Stimulated activated CD8-positive, alpha-beta memory T cell treated with anti-CD3 and anti-CD28 coated beads, Interleukin-4, amount 100 ng/mL, for 1 hour (primary cell): ENCODE measurements at places on chromosomes 2 and 18.
A peak's percentile ranks its signal among the peaks of the same experiment; 100 is the strongest.

DNA sequence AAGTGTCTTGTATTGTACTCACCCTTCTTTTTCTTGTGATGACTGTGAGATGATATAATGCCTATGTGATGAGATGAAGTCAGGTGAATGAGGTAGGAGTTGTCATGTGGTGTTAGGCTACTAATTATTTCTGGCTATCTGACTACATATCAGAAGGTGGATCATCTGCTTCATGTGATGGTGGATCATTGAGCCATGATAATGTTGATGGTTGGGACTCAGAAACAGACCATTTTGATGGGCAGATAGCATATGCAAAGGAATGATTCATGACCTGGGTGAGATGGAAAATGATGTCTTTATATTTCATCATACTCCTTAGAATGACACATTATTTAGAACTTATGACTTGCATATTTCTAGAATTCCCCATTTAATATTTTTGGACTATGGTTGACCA lies 19.5 kb downstream of the ANKRD30B start:
- no peak for DNase-seq

DNA sequence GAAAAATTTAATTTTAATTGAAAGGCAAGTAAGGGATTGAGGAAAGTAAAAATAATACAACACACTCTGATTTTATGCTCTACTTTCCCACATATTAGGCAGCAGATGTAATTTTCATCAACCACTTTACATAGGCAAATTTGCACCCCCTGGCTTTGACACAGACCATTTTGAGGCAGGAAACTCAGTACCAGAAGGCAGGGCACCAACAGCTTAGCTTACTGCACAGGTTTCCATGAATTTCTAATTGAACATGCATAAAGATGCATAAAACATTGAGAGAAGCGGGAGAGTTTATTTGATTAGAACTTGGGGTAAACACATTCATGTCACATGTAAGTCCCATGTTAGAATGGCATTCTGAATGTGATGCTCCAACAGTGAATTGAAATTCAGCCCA lies 171.9 kb downstream of the PID1 start:
- no peak for DNase-seq

- DNase-seq: no peak
Observed at GRCh38 chr18:74796841-74797576, 199.3 kb downstream of the ZNF407 start.

GRCh38 chr2:138078153-138078552 lies 113.9 kb downstream of the HNMT start:
- no peak for DNase-seq

GRCh38 chr2:222706616-222707015 lies 35.2 kb downstream of the MOGAT1 start:
- no peak for DNase-seq

DNA sequence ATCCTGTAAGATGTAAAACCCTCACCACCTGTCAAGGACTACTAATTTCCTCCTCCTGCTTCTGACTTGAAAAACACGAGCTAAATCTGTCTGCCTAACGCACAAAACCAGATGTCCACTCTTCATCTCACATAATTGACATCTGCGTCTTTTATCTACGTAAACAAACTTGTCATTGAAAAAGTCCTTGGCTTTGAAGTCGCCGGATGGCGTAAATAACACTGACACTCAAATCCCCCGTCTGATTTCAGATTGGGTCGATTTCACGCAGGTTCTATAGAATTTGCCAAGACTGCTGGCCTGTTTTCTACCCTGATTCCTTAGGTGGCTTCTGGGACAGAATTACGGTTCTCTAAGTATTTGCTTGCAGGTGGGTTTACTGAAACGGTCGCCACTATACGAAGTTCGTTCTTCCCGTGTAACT lies 539 bp upstream of the MOB4 start:
- no peak for DNase-seq

- DNase-seq: peak; percentile 24
Observed at GRCh38 chr2:19863303-19864041, 38.3 kb downstream of the TTC32 start.

DNA sequence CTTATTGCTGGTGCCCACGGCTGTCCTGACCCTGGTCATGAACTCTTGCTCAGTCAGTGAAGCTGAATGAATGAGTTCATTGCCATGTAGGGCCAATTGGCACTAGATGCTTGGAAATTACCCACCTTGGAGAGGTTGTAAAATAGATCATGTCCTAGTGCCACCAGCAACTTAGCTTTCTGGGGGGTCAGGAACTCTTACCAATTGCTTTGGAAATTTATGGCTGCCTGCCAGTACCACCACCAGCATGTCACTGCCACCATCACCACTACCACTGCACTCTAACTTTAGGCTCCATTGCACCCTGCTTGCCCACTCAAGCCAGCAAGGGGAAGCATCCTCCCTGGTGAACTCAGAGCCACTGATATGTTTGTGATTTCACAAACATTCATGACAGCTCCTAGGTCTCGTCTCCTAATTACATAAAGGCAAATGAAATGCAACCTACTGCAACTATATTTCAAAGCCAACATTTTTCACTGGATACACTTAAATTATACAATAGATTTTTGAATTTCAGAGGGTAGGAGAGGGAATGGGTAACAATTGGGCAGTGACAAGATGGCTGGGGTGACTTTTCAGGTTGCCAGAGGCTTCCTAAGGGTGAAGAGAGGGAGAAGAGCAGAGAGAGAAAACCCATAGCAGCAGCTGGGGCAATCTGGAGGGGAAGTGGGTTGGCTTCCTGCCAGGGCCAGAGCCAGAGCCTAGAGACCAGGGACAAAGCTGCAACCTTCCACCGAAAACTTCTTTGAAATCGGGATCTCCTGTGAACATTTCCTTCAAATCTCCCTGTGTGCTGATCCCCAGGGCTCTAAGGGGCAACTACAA lies 3.5 kb upstream of the EMILIN1 start:
- no peak for DNase-seq

DNA sequence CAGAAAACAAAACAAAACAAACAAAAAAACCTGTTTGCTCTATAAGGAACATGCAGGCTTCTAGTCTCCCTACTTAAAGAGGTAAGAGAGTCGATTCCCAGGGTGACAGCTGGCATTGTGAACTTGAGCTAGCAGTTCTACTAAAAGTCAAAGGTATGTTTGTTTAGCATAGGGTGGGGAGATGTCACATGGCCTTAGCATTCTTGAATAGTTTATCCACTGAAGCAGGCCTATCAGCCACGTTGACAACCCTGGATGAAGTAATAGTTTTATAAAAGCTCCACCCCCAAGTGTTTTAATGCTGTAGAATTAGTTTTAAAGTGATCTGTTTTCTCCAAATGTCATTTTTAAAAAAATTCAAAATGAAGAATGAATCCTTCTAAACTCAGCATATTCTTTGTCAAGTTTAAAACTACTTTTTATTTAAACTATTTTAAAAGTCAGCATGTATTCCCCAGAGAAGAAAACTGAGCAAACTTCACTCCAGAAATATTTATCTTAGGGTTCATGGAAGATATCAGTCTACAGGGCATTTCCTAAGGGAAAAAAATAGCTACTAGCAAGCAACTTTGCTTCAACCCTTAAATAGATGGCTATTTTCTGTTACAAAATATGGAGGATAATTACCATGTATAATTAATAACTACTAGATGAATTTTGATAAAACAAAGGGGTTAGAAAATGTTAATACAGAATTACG lies 1.7 kb downstream of the MYOM1 start:
- DNase-seq: no peak

- DNase-seq: no peak
Observed at GRCh38 chr2:101361522-101361921, 25.8 kb downstream of the CREG2 start.

DNA sequence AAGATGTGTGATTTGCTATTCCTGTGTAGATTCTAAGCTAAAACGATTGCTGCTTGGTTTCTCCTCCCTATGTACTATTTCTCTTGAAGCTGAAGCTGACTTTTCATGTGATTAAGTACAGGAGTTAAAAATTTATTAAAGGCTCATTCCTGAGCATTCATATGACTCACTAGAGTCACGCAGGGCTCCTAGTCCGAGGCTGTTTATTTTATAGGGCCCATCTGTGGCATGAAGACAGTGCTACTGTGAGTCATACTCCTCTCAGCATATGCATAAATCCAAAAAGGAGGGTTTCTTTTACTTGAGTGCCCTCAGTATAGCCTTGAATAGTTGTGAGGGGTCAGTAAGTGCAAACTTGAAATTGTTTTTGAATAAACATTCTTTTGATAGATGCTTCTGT lies 378.8 kb downstream of the PTPRM start:
- DNase-seq: no peak

- no peak for DNase-seq
Observed at GRCh38 chr18:60246606-60247005, 126.0 kb downstream of the MC4R start.

DNA sequence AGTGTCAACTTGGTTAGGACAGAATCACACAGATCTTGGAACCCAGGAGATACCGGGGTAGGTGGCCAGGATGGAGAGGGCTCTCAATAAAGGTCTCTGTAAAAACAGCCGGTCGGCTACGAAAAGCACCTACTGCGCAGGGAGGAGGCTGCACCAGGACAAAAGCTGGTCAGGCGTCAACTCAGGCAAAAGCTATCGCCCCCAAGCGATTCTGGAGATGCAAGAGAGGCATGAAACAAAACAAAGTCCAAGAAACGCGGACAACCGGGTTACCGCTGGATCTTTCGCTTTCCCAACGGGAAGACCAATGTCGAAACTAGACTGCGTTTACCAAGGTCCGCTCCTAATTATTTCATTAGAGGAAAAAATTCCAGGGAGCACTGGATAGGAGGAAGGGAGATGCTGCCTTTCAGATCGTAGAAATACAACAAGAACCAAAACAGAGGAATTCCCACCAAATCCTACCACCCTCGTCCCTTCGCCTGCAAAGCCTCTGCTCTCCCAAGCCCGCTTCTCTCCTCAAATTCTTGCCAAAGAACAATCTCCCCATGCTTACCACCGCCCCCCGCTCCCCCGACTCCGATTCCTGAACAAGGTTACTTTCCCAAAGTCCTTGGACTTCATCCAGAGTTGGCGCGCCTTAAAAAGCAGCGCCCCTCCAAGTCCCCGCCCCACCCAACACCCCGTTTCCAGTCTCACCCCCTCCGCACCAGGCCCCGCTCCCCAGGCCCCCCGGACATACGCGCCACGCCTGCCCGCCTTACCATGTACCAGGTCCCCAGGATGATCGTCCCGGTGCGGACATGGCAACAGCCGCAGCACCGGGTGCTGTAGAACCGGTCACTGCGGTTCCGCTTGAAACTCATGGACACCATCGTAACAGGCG lies 539 bp downstream of the LAPTM4A start:
- no peak for DNase-seq

- no peak for DNase-seq
Observed at GRCh38 chr2:2707206-2707991, 376.3 kb upstream of the MYT1L start.

DNA sequence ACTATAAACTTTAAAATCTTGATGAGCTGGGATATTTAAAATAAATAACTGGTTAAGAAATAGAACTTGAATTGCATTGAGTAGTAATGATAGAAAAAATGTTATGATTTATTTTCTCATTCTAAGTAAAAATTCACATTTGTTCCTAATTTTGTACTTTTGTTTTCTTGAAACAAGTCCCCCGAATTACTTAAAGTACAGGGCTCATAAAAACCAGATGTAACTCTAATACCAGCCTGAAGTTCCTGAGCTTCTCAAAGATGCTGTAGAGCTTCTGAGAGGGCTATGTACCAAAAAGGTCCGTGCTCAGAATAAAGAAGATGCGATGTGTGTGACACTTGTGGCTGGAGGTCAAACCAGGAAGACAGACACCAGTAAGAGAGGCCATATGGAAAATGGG lies 116.1 kb upstream of the TACR1 start:
- no peak for DNase-seq

DNA sequence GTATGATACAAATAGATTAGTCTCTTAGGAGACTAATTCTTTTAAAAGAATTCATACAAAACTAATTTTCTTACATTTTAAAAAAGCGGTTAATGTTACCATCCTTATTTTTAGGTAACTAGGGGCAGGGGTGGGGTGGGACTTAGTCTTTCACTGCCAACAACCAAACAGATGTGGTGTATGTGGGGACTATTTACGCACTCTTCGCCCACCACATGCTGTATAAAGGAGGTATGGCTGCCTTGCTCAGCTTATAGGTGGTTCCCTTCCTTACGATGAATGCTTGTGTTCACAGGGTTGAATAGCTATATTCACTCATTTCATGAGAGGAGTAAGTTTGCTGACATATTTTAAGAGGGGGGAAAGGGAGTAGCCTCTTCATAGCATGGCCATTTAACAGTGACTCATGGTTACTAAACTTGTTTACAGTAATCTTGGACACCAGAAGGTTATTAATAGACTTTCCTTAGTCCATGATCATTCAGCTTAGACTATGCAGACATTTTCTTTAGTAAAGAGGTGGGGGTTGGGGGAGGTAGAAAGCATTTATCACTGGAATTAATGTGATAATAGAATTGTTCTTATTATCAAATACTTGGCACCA lies 61.8 kb downstream of the CAB39 start:
- DNase-seq: no peak

DNA sequence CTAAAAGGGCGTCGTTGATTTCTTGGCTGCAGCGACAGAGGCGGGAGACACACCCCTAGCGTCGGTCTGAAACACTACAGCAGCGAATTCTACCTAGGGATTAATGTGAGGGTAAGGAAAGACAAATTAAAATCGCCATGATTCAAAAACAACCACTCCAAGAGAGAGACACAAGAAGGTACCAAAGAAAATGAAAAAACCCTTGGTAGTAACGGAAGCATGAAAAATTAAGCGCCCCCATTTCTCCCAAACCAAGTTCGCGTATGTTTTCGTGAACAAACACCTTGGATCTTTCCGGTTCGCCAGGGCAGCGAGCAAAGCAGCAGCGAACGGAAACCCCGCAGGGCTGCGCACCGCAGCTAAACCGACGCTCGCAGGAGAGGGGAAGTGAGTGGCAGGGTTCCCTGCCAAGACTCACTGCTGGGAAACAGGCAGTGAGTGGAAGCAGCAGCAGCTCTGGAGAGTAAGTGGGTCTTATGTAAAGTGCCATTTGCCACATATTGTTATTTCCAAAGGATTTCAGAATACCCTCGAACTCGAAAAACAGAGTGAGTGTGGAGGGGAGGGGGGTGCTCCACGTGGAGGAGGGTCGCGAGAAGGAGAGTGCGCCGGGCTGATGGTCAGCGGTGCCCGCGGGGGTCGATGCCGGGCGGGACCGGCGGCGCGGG lies 1.0 kb downstream of the PPP3R1 start:
- DNase-seq: peak; percentile 53

GRCh38 chr2:121118951-121119350 lies 166.1 kb downstream of the TFCP2L1 start:
- no peak for DNase-seq

DNA sequence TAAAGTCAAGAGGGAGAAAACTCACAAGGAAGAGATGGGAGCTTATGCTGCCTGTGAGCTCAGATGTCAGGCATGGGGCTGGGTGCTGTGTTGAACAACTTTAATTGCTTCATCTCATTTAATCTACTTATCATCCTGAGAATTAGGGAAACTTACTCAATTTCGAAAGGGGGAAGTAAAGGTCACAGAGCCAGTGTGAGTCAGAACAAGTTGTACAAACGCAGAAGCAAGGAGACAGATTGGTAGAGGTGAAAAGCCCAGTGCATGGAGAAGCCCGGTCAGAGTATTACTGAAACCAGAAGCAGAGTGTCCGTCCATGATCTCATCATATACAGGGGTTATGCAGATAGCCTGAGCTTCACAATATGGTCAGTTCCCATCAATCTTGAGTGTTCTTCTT lies 281.1 kb upstream of the POU3F3 start:
- DNase-seq: no peak

- no peak for DNase-seq
Observed at GRCh38 chr2:203718087-203718486, 11.6 kb downstream of the CD28 start.

GRCh38 chr2:64311191-64311910 lies 142.6 kb upstream of the LGALSL start:
- DNase-seq: no peak
